ENCODE measurements at places on chromosomes 11 and 22.

GRCh38 chr11:126716456-126717083 is 284.0 kb downstream of the KIRREL3 start:
- peak; percentile 70 for DNase-seq

DNA sequence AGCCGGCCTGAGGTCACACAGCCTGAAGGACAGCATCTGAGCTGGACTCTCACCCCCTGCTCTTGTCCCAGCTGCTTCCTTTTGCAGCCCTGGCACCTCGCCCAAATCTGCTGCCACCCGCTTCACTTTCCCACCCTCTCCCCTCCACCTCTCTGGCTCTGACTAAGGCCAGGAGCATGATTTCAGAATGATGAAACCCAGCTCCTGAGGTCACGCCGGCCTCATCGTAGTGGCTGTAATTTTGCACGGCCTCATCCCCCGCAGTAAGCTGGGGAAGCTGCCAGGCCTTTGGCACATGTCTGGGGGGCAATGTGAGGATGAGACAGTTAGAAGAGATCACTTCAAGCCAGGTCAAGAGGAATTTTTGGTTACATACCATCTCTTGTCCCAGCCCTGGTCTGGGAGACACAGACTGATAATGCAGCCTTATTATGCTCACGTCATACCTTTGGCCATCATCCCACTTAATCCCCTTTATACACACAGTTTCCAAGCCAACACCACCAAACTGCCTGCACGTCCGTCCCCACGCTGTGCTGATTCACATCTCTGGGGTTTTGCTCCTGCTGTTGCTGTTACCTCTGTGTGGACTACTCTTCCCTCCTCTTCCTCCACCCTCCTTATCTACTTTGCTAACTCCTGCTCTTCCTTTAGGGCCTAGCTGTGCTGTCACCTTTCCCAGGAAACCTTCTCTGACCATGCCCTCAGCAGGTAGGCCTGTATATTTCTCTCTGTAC is 58.1 kb downstream of the CHRDL2 start:
- no peak for DNase-seq

- DNase-seq = no peak
Observed at GRCh38 chr11:36273110-36273509, 16.1 kb downstream of the COMMD9 start.

GRCh38 chr11:114302663-114303062 is 6.5 kb downstream of the NNMT start:
- no peak for DNase-seq

DNA sequence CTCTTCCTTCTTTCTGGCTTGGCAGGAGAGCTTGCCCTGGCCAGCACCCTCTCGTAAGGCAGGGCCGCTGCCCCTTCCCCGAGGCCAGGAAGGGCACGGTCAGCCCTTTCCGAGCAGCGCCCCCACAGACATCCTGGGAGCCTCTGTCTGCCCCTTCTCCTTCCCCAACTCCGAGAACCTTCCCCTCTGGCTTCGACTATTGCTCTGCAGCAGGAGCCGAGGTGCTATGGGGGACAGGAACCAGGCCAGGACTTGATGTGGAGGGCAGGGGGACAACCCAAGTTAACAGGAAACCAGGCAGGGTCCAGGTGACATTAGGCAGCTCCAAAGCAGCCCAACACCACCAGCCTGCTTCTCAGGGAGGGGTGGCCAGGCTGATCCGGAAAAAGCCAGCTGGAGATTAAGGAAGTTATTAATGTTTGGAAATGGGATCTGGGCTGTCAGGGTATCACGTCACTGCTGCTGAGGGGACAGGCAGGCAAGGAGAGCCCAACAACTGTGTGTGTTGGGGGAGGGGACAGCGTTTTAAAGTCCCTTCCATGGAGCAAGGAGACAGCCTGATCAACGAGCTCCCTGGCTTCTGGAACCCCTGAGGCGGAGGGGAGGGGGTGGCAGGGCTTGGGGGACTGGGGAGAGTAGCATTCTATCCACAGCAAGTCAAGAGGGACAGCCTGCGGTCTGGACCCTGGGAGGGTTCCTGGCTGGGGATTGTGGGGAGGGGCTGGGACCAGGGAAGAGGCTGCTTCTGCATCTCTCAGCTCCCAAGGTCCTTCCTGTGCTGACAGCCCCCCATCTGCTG is 27.3 kb downstream of the SYT7 start:
- DNase-seq = peak; percentile 30

DNA sequence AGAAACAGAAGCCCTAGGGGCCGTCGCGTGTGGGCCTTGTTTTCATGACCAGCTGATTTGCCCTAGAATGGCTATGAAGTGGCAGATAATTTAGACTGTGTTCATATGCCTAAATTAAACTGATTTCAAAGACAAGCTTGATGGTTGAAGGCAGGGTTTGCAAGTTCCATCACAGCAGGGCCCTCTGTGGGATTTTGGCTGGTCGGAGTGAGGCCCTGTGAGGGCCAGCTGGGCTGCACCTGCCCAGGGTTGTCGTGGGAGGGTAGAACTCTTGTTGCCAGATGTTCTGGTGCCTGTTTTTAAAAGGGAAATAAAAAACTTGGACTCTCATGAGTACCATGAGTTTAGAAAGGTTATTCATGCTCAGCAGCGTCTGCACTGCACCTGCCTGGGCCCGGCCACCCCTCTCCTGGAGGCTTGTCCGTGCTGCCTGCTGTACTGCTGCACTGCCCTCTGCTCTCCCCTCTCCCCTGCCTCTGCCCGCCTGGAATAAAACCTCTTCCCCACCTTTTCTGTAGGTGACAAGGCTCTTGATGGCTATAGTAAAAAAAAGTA is 44.1 kb downstream of the AP2A2 start:
- no peak for DNase-seq

DNA sequence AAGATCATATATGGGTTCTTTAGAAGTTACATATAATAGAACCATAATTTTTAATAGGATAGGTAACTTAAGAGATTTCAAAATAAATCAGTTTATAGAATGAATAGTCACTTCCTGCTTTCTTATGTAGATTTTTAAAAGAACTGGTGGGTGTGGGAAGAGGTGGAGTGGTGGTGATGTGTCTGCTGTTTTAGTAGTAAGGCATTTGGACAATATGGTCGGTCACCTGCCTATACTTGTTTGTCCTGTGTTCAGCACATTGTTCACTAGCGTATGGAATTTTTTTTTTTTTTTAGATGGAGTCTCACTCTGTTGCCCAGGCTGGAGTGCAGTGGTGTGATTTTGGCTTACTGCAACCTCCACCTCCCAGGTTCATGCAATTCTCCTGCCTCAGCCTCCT is 39.3 kb downstream of the CCDC81 start:
- no peak for DNase-seq

DNA sequence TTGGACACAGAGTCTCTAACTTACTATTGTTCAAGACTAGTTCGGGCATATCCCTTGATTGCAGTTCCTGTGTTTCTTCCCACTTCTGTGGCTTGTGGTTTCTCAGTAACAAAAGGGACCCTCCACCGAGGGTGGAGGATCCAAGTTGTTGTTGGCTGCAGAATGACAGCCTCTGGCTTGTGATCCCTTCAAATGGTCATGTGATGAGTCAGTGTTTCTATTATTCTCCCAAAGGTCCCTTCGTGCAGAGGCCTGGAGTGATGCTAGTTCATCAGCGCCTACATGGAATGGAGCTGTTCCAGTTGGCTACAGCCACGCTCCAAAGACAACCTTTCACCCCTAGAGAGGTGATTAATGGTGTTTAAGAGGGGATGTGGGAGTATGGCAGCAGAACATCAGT is 2.6 kb upstream of the VWCE start:
- no peak for DNase-seq

DNA sequence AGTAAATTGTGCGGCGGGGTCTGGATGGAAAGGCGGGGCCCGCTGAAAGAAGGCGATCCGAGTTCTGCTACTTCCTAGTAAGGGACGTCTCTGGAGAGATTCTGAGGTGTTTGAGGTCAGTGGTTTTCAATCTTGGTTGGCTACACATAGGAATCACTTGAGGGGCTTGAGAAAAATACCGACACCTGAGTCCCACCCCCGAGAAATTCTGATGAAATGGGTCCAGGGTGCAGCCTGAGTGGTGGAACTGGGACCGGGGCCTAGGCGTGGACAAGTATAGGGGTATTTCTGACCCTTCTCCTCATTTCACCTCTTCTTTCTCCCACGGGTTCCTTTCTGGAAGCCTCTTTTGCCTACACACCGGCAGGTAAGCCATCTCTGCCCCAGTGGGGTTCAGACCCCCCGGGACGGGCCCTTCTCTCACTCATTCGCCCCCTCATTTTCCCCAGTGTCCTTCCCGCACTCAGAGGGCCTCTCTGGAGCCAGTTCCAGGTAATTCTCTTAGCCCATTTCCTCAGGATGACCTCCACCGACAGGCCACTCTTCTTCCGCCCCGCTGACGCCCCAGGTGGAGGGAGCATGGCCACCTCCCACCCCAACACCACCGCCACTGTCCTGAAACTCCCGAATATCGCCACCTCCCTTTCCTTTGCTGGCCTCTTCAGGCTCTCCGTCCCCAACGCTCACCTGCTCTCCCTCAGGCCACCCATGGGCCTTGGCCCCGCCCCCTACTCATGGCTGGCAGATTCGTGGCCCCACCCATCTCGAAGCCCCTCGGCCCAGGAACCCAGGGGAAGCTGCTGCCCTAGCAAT is 11.8 kb downstream of the ROBO3 start:
- DNase-seq = no peak

DNA sequence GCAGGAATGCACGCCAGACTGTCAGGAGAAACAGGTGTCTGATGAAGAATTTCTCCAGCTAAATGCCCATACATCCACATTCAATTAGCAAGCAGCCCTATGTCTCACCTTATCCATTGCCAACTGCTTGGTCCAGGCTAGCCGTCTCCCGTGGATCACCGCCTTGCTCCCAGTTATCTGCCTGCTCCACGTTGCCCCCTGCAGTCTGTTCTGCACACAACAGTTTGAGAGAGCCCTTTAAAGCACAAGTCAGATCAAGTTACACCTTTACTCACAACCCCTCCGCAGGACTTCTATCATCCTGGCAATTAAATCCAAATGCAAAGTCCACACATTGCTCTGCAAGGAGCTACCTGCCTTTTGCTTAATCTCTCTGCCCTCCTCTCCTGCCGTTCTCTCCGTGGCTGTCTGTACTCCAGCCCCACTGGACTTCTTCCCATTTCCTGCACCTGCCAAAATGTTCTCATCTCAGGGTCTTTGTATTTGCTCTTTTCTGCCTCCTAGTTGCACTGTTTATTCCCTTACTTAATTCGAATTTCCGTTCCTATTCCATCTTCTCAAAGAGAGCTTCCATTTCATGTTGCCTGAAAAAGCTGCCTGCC is 185.3 kb upstream of the LARGE1 start:
- DNase-seq = peak; percentile 62

DNA sequence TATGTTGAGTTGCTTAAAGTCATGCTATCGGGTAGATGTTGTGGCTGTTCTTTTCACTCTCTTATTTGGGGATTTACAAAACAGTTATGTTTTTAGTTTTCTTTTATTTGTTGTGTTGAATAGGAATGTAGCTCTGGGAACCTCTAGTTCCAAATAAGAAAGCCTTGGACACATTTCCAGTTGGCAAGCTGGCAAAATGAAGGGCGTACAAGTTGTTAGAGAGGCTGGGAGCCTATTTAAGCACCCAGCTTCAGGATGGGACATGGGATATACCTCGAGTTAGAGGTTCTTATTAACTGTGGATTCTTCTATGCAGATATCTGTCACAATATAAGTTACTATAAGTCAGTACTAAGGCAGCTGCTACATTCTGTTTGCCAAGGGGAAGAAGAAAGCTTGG is 22.8 kb downstream of the PPARA start:
- no peak for DNase-seq

- DNase-seq = no peak
Observed at GRCh38 chr11:20002312-20003216, 157.7 kb downstream of the DBX1 start.

GRCh38 chr11:22189660-22190059 is 3.2 kb upstream of the ANO5 start:
- no peak for DNase-seq

- no peak for DNase-seq
Observed at GRCh38 chr22:36982136-36982535, 37.1 kb downstream of the TST start.

GRCh38 chr22:39942439-39943230 is 17.6 kb upstream of the TMA7B start:
- no peak for DNase-seq

DNA sequence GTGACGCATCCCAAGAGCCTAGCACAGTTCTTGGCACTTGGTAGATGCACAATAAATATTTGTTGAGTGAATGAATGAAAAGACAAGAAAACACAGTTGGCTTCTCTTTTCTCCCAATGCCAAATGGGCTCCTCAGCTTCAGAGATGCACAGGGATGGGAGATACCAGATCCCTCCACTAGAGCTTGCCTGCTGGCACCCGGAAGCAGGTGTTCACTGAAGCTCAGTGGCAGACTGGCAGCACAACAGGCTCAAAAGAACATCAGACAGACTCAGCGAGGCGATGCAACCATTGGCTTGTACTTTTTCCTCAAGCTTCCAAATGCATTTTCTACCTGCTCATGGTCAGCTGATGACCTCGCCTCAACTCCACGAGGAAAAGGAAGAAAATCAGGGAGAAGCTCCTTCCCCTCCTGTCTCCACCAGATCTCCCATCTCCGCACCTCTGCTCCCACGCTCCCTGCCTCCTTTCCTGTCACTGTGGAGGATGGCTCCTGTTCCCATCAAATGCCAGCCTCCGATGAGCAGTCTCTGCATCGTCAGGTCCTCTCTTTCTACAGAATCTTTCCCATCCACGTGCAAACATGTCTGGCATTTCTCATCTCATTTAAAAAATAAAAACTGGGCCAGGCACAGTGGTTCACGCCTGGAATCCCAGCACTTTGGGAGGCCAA is 5.8 kb downstream of the RAPSN start:
- DNase-seq = no peak

DNA sequence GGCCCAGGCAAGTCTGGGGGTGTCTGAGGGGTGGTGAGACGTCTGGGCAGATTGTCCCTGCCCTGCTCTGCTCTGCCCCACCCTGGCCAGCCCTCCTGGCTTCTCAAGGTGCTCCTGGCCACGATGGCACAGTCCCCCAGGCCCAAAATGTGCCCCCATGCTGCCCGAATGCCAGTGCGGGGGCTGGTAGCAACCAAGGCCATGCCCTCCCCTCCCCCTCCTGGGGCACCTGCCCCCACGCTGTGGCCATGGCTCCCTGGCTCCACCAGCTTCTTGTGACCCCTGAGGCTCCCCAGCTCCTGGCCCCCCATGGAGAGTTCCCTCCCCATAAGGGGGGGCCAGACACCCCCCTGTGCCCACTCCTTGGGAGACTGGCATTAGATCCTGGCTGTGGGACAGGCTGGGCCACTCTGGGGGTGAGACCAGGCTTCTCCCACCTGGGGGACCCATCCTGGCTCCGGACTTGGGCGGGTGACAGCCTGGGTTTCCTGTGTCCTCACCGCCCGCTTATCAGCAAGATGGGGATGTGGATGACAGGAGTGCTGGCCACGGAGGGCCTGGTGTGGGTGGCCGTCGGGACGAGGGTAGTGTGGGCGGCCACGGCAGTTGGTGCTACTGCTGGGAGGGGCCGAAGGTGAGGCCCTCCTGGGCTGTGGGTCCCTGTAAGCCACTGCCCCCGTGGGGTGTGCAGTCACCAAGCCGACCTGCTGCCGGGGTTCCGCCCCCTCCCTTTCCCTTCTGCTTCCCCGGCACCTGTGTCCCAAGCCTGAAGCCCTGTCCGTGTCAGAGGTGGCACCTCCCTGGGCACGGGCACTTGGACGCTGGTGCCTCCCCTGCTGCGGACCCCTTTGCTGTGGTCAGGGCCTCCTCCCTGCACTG is 15.9 kb upstream of the MUC6 start:
- DNase-seq = no peak

- peak; percentile 62 for DNase-seq
Observed at GRCh38 chr11:111777094-111778046, 11.2 kb upstream of the PPP2R1B start.

Measured in retina (tissue), 1 donor.